ENCODE measurements at places on chromosomes 4 and X. TPM values are rescaled to one million over a fixed set of nuclear protein-coding genes. Genes with fewer than 3 reads are reported as not detected.

Gene GCNA
- 9.1 TPM for total RNA-seq

GRCh38 chrX:48831136-48831908 lies 4.1 kb downstream of the PCSK1N start:
- no peak for DNase-seq

DNA sequence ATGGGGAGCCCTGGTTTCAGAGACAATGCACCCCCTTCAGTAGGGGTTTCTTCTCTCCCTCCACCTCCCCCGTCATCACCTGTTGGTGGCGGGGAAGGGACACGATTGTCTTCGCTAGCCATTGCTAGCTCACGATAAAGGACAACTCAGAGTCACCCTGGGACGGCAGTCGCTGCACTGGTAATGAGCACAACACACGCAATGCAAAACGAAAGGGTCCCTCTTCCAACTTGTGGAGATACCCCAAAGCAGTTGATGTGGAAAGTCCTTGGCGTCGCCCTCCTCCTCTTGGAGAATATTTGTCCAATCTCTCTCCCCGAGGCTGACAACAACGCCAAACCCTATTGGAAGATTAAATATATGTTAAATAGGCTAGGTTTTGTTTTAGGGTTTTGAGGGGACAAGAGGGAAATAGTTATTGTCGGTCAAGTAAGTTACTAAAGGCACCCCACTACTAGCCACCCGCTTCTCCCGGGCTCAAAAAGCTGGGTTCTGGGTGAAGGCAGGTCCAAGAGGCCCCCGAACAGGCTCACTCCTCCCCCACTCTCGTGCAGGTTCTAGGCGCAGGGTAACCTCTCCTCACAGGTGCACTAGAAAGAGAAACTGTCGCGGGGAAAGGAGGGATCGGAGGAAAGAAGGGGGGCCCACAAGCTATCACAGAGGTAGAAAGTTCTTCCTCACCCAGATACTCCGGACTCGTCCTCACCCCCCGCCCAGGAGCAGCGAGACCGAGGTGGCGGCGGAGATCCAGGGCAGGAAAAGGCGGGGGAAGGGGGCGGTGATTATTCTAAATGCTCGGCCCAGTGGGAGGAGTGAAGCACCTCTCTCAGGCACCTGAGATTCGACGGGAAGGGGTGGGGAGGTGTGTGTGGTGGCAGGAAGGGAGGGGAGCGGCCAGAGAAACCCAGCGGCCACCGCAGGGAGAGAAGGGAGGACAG lies at the start of gene LRBA:
Gene LRBA (minus strand): TSS at position 764 of the 938 bp plus-strand sequence. CDS start 642 bp downstream, at position 122.
- DNase-seq, result no peak

GRCh38 chrX:119417842-119418241 lies 18.7 kb downstream of the SLC25A43 start:
- DNase-seq, result no peak

DNA sequence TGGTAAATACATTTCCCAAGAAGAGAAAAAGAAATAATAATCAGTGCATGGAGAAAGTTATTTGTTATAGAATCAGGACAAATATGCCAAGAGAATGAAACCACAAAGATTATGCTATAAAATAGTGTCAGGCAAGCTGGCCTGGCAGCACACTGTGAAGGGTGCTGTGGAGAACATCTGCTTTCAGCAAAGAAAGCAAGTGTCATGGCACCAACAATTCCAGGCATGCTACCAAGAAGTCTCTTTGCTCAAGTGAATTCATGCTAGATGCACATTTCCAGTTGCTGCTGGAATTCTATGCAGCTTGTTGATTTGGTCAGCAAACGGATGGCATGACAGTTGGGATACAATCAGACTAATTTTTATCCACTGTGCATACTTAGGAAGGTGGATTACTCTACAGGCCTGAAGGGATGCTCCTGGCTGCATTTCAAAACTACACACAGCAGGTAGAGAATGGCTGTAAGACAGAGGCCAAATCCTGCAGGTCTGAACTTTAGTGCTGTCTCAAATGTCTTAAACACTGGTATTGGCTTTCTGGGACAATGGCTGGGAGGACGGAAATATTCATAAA lies 154.6 kb upstream of the FAT1 start:
- DNase-seq, result no peak

GRCh38 chrX:148658115-148658730 lies 157.8 kb downstream of the AFF2 start:
- no peak for DNase-seq

Measured in vagina (tissue), 2 donors.